ENCODE measurements at places on chromosomes 6 and 20.

DNA sequence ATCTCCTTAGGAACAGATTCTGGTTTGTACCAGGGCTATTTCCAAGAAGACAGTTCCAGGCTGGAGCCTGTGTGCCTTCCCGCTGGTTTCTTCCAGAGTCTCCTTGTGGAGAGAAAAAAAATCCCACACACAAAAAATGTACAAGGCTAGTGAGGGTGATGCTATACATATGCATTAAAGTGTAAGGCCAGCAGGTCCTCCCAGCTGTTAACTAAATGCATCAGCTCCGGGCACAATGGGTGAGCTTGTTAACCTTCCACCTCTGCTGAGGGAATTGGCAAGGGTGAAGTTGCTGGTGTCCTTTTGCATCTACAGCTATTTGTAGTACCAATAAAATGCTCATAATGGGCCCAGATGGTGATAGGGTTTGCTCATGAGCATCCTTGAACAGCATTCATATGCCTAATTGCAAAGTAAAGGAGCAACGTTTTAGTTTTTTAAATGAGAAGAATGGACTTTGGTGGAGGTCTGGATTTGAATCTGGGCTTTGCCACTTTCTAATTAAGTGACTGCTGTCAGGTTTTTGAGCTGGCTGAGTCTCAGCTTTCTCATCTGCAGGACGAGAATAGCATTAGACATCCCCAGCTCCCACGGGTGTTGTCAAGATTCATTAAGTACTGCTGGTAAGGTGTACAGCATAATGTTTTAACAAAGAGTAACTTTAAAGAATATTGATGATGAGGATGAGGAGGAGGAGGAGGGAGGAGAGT lies 361.8 kb downstream of the QKI start:
- no peak for DNase-seq

GRCh38 chr6:13308332-13308731 lies 20.0 kb downstream of the TBC1D7 start:
- DNase-seq, result no peak

DNA sequence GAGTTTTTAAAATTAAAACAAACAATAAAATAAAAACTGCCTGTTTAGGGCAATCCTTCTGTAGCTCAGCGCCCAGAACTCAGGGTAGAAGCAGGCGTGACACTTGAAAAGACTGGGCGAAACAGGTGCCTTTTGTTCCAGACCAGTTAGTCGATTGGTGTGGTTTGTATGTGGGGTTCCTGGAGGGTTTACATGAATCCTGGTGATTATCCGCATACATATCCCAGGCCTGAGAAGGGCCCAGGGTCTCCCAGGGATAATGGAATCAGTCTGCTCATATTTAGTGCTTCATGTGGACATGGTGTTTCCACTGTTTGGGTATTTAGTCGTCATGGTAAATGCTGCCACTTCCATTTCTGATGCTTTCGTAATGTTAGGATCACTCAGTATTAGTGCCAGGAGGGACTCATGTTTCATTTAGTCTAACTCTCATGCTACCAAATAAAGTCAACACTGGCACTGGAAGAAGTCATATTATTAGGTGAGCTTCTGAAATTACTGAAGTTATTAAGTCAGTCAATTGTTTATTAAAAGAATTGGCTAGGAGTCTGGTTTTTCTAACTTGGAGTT lies 116.5 kb downstream of the SAMD5 start:
- no peak for DNase-seq

GRCh38 chr6:149746147-149746946 lies at the start of gene NUP43:
NUP43 (minus strand) TSS chr6:149746529; CDS start chr6:149746495, 34 bp downstream.
- DNase-seq, result peak; percentile 94

GRCh38 chr6:37313723-37314486 lies 39.9 kb upstream of the RNF8 start:
- DNase-seq, result no peak

DNA sequence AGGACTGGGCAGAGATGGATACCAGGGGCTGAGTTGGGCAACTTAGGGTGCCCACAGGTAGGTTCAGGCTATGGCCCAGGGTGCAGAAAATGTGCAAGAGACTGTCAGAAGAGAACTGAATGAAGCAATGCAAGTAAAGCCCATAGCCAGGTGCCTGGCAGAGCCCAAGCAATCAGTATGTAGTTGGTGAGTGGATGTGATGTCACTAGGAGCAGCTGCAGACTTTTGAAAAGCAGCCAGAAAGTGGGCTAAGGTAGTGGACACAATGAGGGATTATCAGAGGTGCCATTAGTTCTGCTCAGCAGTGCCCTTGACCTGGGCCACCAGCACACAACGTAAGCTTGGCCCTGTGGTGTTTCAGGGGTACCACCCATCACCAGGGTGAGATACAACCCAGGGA lies 135.3 kb downstream of the SOBP start:
- DNase-seq, result no peak

GRCh38 chr6:118319894-118320649 lies 228.0 kb upstream of the PLN start:
- DNase-seq, result no peak

DNA sequence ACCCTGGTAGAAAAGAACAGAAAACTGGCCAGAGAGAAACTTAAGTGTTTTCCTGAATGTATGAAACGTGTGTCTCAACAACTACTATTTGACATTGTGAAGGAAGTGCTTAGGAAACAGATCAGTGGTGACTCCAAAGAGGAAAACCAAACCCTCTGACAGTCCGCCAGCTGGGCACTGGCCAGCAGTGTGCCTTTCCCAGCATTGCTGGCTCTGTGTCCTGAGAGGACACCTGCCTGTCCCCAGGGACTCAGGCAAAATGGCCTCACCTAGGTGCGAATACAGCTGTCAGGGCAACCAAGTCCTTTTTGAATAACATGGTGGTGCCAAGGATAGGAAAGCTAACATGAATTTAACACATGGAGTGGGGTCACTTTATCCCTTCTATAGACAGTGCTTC lies 72.5 kb downstream of the NDUFAF5 start:
- no peak for DNase-seq

- no peak for DNase-seq
These were observed 11.9 kb upstream of the NPBWR2 start for GRCh38 chr20:64119301-64119680.

Measured in activated CD4-positive, alpha-beta T cell treated with anti-CD3 and anti-CD28 coated beads, Interleukin-2, amount 50 U/mL, for 1 hour (primary cell).